ENCODE measurements at places on chromosomes 6 and 20.

GRCh38 chr6:82268301-82268846 is 20.8 kb upstream of the IBTK start:
- no peak for DNase-seq

- no peak for DNase-seq
Observed at GRCh38 chr6:15116889-15117288, 129.0 kb upstream of the JARID2 start.

DNA sequence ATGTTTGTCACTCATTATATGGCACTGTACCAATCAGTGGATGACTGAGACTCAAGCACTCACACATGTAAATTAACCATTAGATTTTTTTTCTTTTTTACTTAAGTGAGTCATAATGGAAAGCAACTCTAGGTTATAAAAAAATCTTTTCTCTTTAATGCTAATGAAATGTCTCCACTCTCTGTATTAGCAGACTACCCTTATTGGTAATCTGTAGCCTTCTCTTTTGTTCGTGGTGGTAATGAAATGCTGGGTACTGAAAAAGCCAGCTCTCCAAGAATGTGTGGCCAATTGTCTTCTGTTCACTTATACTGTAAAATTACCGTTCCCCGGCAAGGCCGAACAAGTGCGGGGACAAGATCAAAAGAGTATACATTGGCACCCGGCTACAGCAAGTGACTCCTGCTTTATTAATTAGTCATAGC is 69.0 kb downstream of the AFG1L start:
- DNase-seq: no peak

GRCh38 chr6:11381801-11382513 is 149.5 kb upstream of the NEDD9 start:
- peak; percentile 36 for DNase-seq

DNA sequence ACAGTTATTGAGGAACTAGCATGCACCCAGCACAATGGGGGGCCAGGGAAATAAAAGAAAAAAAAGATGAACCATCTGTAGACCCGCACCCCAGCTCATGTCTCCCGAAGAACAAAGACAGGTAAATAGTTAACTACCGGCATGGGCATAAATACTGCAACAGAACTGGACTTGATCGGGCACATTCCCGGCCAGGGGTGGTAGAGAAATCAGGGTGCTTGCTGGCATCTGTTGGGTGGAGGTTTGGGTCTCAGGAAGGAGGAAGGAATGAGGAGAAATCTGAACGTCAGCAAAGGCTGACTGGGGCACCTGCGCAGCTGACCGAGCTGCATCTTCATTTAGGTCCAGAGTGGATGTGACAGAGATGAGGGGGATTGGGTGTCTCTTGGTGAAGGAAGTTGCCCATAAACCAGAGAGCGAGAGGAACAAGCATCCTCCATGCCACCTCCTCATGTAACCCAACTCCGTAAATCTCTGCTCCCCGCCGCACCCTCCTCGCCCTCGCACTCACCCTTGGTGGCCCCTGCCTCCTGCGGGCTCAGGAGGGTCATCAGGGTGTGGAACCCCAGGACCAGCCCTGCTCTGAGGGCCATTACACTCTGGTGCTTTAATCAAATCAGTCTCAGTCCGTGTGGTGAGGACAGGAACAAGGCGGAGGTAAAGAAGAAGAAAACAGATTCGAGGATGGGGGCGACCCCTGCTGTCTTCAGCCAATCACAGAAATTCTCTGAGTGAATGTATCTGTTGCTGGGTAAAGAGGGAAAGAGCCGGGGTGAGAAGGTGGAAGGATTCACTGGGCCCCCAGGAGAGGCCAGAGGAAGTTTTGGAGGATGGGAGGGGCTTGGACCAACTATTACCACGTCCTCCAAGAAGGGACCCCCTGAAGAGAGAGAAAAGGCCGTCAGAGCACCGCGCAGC is at the start of gene HLA-DOA:
TSS of gene HLA-DOA (minus strand) at position 648 of the 918 bp plus-strand sequence.
- DNase-seq: no peak

DNA sequence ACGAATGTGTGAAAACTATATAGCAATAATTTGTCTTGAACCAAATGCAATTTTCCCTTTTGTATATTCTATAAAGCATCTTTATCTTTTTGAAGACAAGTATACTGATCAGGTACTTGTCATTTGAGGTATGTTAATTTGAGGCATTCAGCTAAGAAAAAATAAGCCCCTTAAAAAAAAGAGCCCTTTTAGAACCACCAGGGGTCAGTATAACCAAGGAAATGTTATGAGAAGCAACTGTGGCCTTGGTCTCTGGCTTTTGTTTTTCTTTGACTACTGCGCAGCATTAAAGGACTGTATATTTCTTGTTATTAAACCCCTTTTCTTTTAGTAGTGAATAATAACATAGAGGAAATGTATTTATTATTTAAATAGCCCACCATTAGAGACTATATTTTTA is 43.1 kb downstream of the CD109 start:
- DNase-seq: no peak

DNA sequence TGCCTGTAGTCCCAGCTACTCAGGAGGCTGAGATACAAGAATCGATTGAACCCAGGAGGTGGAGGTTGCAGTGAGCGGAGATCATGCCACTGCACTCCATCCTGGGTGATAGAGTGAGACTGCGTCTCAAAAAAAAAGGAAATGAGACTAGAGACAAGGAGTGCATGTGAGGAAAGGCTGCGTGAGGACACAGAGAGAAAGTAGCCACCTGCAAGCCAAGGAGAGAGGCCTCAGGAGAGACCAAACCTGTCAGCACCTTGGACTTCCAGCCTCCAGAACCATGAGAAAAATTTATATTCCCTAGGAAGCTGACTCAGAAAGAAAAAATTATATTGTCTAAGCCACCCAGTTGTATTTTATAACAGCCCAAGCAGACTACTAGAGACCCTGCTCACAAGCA is 7.4 kb upstream of the BEND3 start:
- no peak for DNase-seq

DNA sequence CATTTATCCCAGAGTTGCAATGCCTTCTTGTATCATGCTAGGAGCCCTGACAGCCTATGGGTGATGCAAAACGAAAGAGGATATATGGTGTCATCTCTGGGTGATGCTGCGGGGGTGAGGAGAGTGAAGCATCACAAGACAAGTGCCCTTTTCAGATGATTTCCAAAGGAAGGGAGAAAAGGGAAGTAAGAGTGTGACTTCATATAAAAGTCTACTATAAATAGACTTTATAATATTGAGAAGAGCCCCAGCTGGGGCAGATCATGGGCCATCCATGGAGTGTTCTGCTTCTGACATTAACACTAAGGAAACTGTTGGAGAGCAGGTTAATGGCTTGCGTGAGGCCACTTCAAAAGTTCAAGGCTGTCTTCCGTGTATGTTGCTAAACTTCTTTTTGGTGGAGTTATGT is 4.4 kb downstream of the CD83 start:
- no peak for DNase-seq

DNA sequence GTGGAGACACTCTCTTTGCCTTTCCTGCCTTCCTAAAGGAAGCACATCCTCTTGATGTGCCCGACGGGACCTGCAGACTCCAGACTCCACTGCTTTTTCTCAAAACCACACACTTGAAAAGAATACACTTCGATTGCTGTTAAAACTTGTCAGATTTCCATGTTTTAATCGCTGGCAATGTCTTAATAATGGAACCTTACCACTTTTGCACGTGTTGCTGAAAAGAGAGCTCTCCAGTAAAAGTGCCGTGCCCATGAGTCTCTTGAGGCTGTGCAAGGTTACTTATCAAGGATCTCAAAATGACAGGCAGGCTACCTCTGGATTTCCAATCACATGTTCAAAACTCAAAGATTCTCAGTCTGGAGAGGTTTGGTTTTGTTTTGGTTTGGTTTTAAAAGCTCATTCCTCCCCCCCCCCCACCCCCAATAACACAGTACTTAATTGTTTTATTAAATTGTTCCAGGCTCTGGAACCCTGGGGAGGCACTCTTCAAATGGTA is 12.0 kb upstream of the TFAP2A start:
- DNase-seq: no peak

Data from stimulated activated CD4-positive, alpha-beta T cell treated with anti-CD3 and anti-CD28 coated beads, Interleukin-4, amount 100 ng/mL, for 48 hours (primary cell).